Stimulated activated CD8-positive, alpha-beta memory T cell treated with anti-CD3 and anti-CD28 coated beads, Interleukin-4, amount 100 ng/mL, for 1 hour (primary cell): ENCODE measurements at places on chromosomes 5 and 9.
A peak's percentile ranks its signal among the peaks of the same experiment; 100 is the strongest.

GRCh38 chr5:73374520-73375190 lies 73.9 kb downstream of the FOXD1 start:
- DNase-seq = no peak

DNA sequence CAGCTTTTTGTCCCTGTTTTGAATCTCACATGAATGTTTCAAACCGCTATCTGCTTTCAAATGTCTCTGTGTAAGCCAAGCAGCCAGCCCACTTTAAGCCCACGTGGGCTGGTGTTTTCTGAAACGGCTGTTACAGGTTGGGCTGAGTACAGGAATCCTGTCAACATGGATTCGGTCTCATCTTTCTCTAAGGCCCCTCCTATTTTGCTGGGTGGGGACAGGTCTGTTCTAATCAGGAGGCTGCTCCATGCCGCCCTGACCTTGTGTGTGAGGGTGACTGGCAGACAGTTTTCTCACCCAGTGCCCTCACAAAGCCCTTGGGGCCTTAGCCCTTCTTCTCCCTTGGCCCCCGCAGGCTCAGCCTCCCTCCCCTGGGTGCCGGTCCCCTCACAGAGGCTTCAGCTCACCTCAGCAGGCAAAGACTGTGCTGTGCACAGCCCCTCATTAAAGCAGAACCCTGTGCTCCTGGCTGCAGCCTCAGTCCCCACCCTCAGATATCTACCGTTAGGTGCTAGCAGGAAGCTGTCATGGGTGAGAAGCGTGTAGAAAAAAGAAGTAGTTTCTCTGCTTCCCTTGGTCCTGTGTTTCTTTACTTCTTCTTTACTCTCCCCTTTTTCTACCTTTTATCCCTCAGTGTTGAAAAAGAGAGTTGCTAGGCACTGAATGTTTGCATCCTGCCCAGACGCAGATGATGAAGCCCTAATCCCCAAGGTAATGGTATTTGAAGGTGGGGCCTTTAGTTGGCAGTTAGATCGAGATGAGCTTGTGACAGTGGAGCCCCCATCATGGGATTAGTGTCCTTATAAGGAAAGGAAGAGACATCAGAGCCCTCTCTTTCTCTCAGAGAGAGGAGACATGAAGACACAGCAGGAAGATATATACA lies 205.7 kb downstream of the ADAMTS12 start:
- no peak for DNase-seq

DNA sequence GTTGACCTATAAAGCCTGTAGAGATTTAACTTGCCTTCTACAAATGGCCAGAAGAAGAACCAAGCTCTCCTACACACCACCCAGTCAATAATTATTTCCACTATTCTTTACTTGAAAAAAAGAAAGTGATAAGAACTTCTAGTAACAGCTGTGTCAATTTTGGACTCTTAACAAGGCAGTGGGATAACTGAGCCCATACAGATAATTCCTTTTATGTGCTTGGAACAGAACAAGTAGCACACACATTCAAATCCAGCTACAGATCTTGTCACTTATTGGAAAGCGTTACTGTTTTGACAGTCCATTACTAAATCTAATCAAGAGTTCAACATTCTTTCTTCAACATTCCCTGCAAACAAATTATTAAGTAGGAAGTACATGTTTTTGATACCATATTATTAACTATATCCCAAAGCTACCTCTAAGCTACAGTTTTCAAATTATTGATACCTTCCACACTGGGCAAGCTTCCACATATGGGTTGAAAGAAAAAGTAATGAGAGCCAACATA lies 6.3 kb downstream of the PTGER4 start:
- DNase-seq = no peak

- no peak for DNase-seq
Observed at GRCh38 chr5:91223886-91224285, 159.2 kb downstream of the ARRDC3 start.

GRCh38 chr5:33964132-33964700 lies 20.3 kb downstream of the SLC45A2 start:
- no peak for DNase-seq

DNA sequence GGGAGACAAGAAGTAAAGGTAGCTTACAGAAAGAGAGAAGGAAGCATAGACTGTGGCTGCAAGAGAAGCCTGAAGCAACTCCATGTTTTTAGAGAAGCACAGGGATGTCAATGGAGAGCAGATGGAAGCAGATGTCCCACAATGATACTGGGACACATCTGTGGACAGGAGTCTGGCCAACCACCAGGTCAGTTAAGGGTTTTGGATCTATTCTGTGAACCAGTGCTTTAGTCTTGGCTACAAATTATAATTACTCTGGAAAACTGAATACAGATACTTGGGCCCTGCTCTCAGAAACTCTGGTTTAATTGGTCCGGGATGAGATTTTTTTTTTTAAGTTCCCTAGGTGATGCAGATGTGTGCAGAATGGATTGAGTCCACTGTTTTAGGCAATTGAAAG lies 592.8 kb downstream of the CSNK1G3 start:
- no peak for DNase-seq

GRCh38 chr9:107222020-107222522 lies 61.0 kb upstream of the RAD23B start:
- no peak for DNase-seq

DNA sequence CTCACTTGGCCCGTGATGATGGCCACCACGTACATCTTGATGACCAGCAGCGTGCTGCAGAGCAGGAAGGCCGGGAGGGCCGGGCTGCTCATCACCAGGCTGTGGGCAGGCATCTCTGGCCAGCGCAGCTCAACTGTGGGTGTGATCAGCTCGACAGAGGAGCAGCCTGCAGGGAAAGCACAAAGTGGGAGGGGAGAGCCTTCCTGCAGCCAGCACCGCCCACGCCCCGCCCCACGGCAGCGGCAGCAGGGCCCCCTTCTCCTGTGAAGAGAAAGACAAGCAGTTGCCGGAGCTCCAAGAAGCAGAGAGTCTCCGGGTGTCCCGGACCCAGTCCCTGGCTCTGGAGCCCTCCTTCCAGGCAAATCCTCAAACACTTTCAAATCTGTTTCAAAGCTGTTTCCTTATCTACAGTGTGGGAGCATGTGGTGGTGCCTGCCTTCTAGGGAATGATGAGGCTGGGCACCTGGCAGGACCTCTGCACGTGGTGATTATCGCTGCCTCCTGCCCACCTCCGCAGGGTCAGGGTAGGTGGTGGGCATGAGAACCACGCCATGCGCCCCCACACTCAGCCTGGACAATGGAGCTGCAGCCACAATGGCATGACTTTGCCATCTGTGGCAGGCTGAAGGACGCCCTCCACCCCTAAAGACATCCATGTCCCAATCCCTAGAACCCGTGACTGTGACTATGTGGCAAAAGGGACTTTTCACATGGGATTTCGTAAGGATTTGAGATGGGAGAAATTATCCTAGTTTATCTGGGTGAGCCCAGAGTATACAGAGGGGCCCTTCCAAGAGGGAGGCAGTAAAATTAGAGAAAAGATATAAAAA lies at the start of gene PTGES:
Gene PTGES (minus strand): TSS at position 143 of the 830 bp plus-strand sequence. CDS start 30 bp downstream, at position 113.
- DNase-seq = peak; percentile 22

DNA sequence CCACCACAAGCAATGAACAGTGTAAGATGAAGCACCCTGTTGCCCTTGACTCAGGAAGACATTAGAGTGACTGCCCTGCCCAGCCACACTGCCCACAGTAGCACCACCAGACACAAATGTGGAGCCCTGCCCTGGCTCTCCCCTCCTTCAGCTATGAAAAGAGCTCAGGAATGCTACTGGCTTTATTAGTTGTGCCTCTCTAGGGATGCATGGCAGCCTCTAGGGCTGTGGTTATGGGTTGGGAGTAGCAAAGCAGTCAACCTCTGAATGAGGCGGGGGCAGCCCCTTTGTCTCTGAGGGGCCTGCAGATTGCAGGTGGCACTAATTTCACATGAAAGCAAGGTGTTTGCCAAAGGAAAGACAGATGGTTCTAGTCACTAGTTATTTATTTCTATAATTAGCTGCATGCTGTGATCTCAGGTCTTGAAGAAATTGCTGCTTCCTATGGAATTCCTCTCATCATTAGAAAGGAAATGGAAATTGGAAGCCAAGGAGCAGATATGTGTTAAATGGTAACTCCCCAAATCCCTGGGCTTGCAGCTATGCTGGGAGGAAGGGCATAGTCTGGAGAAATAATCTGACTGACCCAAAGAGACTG lies 259.4 kb downstream of the TLR4 start:
- DNase-seq = no peak

- no peak for DNase-seq
Observed at GRCh38 chr5:77893225-77893860, 117.2 kb upstream of the TBCA start.

DNA sequence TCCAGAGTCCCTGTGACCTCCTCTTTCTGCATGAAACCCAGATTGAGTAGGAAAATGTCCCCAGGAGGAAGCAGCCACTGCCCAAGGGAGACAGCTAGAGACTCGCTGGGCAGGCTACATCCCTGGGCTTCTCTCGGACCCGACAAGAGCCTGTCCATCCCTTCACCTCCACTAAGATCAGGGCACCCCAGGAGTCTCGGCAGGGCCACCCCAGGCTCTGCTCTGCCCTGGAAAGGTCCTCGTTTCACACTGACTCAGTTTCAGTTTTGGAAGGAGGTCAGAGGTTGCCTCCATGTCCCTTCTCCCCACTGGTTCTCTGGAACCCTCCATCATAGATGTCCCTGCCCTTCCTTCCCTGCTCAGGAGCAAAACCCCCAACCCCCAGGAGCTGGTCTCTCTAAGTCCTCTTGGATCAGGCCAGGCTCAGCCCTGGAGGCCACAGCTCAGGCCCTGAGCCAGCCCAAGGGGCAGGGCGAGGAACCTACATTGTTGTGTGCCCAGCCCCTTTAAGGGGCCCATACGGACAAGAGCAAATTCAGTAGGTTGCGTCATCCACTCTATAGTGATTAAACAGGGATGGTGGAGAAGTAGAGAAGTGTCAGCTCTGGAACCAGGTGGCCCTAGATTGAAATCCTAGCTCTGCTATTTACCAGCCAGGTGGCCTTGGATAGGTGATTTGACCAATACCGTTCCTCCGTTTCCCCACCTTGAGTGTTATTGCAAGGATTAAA lies 37.4 kb downstream of the C9orf50 start:
- DNase-seq = no peak

- DNase-seq = no peak
Observed at GRCh38 chr9:15249042-15249818, 57.8 kb downstream of the TTC39B start.

GRCh38 chr9:123335193-123335985 lies 20.6 kb upstream of the CRB2 start:
- no peak for DNase-seq

DNA sequence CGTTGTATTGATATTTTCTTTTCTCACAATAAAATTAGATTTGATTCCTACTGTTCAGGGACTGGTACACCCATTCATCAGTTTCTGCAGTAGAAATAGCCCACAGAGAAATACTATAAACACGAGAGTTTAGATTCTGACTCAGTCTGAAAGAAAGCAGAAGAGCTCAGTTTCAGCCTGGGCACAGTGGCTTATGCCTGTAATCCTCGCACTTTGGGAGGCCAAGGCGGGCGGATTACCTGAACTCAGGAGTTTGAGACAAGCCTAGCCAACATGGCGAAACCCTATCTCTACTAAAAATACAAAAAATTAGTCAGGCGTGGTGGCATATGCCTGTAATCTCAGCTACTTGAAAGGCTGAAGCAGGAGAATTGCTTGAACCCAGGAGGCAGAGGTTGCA lies 8.6 kb downstream of the ITK start:
- no peak for DNase-seq

DNA sequence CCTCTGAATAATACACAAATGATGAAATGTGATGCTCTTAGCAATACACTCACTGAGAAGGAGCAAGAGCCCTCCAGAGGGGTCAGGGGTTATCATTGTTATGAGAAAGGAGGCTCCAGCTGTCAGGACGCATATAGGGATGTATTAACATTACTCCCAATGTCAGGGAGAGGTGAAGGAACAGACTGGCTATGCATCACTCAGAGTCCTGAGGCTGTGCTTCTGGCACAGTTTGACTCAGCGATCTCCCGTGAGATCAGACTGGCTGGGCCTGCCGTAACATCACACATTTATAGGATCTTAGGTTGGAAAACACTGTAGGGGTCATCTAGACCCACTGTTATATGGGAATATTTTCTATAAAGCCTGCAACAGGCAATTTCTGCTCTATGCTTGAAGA lies 226.5 kb upstream of the GLRA1 start:
- no peak for DNase-seq

DNA sequence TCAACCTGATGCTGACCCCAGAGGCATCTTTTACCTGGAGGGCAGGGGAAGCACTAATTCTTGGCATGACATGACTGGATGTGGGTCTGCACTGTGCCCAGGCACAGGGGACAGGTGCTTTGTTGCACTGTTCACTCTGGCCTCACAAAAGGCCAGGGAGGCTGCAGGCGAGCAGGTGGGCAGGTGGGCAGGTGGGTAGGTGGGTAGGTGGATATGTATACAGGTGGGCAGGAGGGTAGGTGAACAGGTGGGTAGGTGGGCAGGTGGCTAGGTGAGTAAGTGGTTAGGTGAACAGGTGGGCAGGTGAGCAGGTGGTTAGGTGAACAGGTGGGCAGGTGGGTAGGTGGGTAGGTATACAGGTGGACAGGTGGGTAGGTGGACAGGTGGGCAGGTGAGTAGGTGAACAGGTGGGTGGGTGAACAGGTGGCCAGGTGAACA lies 1.5 kb downstream of the PAEP start:
- no peak for DNase-seq

DNA sequence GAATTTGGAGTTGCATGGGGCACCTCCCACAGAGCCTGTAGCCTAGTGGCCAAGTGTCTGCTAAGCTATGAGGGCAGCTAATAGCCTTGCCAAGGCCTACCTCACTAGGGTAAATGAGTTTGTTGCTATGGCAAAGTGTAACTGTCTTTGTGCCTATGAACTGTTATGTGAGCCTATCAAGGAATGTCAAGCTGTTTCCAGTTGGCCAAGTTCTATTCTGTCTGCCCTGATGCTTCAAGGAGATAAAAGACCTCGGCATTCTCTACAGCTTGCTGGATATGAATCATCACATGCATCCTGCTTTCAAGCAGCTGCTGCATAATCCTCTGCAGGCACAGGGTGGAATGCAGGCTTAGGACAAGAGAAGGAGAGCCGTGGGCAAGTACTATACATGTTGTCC lies 69.8 kb upstream of the CCDC112 start:
- DNase-seq = no peak

- DNase-seq = peak; percentile 1
Observed at GRCh38 chr9:7216004-7216841, 458.4 kb downstream of the KDM4C start.

DNA sequence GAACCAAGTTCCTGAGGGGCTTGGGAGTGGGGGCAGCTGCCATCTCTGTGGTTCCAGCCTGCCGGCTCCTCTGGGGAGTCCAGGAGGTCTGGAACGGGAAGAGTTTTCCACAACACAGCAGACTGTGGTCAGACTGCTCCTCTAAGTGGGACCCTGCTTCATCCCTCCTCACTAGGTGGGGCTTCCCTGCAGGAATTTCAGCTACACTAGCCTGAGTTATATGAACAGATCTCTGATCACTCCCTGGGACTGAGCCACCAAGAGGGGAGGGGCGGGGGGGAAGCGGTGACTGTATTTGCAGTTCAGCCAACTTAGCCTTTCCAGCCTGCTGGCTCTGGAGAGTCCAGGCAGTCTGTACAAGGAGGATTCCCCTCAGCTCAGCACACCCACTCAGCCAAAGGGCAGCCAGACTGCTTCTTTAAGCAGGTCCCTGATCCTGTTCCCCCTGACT lies 19.4 kb downstream of the DTWD2 start:
- no peak for DNase-seq

GRCh38 chr5:80191991-80192398 lies 63.9 kb downstream of the SERINC5 start:
- peak; percentile 30 for DNase-seq

- DNase-seq = no peak
Observed at GRCh38 chr5:109707531-109707930, 17.8 kb downstream of the MAN2A1 start.
